ENCODE measurements at places on chromosomes 4 and X. TPM values are rescaled to one million over a fixed set of nuclear protein-coding genes. Genes with fewer than 3 reads are reported as not detected.
A peak's percentile ranks its signal among the peaks of the same experiment; 100 is the strongest.

The IRS4 gene
- total RNA-seq: not detected

The FABP2 gene
- total RNA-seq: 1.2 TPM

- no peak for DNase-seq
Observed at GRCh38 chr4:56727150-56727549, 46.1 kb upstream of the HOPX start.

DNA sequence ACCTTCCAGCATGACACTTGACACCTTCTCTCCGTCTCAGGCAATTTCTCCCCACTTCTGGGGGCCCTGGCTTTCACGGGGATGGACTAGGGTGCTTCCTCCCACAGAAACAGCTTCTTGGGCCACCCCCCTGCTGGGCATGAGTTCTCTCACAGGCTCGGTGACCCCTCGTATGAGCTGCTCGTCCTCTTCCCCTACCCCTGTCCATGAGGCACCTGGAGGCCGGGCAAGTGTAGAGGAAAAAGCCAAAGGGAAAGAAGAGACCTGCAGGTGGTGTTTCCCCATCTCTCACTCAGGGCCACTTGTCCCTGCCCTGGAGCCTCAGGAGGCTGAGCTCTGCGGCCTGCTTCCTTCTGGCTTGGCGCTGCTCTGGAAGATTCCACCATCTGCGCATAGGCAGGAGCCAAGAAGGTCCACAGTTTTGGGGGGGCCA, 1.9 kb upstream of the RGS12 start:
- DNase-seq: no peak

The GPC3 gene
- 805 TPM for total RNA-seq

- no peak for DNase-seq
Observed at GRCh38 chr4:37568489-37568888, 117.7 kb downstream of the RELL1 start.

DNA sequence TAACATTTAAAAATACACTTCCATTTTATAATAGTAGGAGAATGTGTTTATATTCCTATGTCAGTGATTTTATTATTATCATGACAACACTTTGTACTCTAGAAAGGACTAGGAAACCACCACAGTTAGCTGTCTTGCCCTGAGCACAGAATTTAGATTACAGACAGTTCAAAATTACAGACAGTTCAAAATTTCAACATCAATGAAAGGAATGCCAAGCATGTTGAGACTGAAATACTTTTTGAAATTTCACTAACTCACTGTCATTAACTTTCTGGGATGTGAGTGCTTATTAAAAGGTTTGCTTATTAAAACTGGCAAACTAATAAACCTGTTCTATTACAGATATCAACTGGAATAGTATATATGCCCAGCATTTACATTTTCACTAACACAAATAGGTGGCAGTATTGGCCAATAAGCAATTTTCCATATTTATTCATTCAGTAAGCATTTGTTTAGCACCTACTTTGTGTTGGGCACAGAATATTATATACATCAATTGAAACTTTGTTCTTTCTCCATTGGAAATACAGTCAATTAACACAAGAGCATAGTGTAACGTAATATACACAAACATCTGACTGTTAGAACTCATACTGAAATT, 179.4 kb downstream of the FBXW7 start:
- DNase-seq: peak; percentile 23

GRCh38 chr4:159508917-159509500, 406.1 kb downstream of the RAPGEF2 start:
- no peak for DNase-seq

- DNase-seq: no peak
Observed at GRCh38 chr4:41009411-41009810, 204.9 kb downstream of the APBB2 start.

DNA sequence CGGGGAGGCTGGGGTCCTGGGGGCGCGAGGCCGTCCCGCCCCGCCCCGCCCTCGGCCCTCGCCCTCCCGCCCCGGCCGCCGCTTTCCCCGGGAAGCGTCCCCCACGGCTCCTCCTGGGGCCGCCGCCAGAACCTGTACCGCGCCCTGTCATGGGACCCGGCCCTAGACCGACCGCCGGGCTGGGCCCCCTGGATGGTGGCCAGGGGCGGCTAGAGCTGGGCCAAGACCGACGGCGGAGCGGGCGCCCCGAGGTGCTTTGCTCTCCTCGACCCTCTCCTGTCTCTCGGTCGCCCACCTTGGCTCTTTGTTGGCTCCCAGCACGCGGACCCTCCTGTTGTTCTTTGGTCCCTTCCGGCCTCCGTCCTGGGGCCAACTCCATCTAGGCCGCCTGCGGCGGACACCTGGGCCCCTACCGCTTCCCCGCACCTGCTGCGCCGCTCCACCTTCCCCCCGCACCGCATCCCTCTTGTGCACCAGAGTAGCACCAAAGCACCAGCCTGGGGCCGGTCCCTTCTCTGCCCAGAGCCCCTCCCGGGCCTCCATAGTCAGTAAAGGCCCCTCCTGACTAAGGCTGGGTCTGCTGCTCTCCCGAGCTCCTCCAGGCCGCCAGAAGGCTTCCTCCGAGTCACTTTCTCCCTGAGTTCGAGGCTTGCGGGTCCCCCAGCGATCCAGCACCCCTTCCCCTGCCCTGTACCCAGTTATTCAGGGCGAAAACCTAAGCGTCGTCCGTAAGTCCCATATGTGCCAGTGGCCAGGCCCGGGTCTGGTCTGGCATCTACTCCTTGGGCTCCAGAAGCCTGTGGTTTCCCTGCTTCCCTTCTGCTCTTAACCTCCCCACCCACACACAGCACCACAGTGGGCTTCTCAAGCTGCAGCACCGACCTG, 587 bp downstream of the TACC3 start:
- DNase-seq: no peak

The ZGRF1 gene
- 14.0 TPM for total RNA-seq

- DNase-seq: no peak
Observed at GRCh38 chrX:132876523-132877338, 81.7 kb downstream of the HS6ST2 start.

GRCh38 chrX:10112510-10112909, 44.3 kb upstream of the CLCN4 start:
- no peak for DNase-seq

The SSX4B gene
- total RNA-seq: not detected

Measured in HepG2 (cell line).